ENCODE measurements at places on chromosomes 2 and 18.

- DNase-seq = no peak
Measured at GRCh38 chr2:202014318-202014717, 19.3 kb upstream of the FZD7 start.

DNA sequence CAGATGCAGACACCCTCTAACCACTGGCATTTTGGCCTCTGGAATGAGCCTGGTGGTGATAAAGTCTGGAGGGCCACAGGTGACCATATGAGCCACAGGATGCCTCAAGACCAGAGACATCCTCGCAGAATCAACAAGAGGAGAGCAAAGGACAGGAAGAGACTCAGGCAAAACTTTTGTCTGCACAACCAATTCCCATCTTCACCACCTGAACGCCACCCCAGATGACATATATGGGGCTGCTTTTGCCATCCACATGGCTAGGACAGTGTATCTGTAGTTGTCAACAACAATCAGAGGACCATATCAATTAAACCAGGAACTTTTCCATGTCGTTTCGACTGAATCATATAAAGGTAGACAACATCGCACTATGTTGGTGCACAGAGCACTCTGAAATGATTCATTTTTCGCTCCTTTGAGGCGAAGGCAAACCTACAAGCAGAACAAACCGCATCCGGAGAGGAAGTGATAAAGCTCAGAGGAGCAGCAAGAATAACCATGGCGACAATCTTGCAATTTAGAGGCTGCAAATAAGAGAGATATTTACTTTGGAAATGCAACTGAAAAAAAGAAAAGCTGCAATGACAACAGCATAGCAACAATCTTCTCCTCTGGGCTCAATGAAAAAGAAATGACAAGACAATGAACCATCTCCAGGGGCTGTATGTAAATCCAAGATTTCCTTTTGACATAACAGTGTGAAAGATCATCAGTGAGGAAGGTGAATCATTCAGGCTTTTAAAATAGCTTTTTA lies 204.5 kb downstream of the ARL4C start:
- peak; percentile 71 for DNase-seq

- DNase-seq = no peak
Measured at GRCh38 chr18:55592572-55592971, 4.6 kb upstream of the TCF4 start.

DNA sequence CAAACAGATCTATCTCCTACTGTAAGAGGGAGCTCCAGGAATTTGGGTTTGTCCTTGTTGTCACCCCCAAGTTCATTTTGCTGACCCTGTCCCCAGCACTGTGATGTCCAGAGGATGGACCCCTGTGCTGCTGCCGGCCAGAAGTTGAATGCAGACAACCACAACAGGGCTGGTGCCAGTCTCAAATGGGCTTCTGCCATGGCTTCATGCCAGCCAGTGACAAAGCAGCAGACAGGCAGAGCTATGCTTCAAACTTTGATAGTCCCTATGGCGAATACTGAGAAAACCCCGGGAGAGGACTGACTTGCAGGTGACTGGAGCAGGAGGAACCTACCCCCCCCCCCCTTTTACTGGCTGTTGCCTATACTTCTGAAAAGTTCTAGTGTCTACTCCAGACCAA lies 3.2 kb downstream of the SMAD7 start:
- no peak for DNase-seq

GRCh38 chr2:217329023-217329431 lies 469.2 kb upstream of the TNP1 start:
- no peak for DNase-seq

DNA sequence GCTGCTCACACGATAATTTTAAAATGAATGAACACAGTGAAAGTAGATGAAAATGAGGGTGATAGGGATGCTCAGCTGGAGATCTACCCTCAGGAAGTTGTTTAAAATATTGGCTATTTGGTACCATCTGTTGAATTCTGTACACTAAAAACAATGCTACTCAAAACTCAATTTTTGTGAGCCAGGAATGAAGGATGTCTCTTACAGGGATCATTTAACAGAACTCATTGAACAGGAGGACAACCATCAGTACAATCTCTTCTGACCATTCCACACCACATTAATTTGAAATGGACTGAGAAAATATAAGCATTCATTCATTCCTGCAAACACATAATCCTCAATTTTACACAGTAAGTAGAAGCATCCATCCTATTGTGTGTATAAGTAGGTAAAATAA lies 1355.1 kb upstream of the CRIM1 start:
- DNase-seq = no peak

DNA sequence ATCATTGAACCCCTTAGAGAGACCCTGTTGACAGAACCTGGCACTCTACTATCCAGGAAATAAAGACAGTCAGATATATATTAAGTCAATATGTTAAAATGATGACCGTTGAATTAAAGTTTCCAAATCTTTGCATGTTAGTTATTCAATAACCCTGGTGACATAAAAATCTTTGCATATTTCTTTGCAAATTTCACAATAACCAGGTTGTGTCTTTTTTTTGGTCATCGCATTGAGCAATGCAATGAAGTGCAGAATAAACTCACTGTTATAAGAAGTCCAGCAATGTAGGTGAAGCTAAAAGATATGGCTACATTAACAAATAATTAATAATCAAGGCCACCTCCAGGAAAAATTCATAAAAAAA lies 596.9 kb downstream of the NYAP2 start:
- no peak for DNase-seq

DNA sequence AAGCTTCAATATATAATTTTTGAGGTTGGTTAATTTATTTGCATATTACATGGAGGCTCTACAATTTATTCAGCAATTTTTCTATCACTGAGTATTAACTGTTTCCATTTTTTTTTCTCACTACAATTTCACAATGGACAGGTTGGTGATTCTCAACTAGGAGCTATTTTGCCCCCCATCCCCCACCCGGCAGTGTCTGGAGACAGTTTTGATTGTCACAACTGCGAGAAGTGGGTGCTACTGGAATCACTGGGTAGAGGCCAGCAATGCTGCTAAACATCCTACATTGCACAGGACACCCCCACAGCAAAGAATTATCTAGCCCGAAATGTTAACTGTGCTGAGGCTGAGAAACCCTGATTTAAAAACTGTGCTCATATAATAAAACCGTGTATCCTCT lies 82.6 kb downstream of the CCDC93 start:
- no peak for DNase-seq

GRCh38 chr2:136069773-136070172 lies 48.2 kb downstream of the CXCR4 start:
- no peak for DNase-seq

DNA sequence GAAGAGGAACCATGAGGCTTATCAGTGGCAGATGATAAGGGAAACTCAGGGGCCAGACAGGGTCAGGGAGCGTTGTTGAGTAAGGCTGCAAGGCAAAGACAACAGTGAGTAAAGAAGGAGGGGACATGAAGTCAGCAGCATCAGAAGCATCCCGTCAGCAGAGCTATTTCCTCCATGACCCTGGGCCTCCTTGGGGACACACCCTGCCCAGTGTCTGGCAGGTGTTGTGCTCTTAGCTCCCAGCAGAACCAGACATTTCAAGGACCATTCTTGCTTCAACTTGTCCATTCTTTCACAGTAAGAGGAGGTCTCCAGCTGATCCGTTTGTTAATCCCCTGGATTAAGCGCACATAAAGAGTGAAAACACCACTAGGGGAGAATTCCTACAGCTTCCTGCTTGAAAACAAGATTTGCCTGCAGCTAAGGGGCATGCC lies 88.7 kb upstream of the MEIS1 start:
- no peak for DNase-seq

Data from effector memory CD8-positive, alpha-beta T cell (primary cell).